Tracheal epithelial cell (primary cell): ENCODE measurements at places on chromosomes 6 and 20. TPM values are rescaled to one million over a fixed set of nuclear protein-coding genes. Genes with fewer than 3 reads are reported as not detected.

The MUC21 gene
- total RNA-seq, result under 0.01 and 0.21 TPM in 2 replicates

The PCMTD2 gene
- 30.1 and 37.3 TPM in 2 replicates for total RNA-seq

The ENPP3 gene
- under 0.01 and 0.21 TPM in 2 replicates for total RNA-seq

The ADGB gene
- total RNA-seq, result not detected in 2 replicates

The MACROD2 gene
- 0.64 and 1.7 TPM in 2 replicates for total RNA-seq

The DDX43 gene
- 0.43 and 0.48 TPM in 2 replicates for total RNA-seq

The JPH2 gene
- under 0.01 and 6.0 TPM in 2 replicates for total RNA-seq
